ENCODE measurements at places on chromosomes 5 and 9. TPM values are rescaled to one million over a fixed set of nuclear protein-coding genes. Genes with fewer than 3 reads are reported as not detected.

Gene SLC27A4
- total RNA-seq: 51.7 TPM

Gene MSANTD3
- 71.2 TPM for total RNA-seq

Gene ORM2
- total RNA-seq: not detected

Gene PCDHB14
- 0.13 TPM for total RNA-seq

Gene MEGF10
- total RNA-seq: not detected

Gene CLIC3
- total RNA-seq: 3.7 TPM

Gene LRRC70
- total RNA-seq: not detected

Gene C9orf57
- total RNA-seq: not detected

Gene TAF11L5
- not detected for total RNA-seq

Gene PCDHGA4
- 0.14 TPM for total RNA-seq

Gene PCDHAC2
- 7.4 TPM for total RNA-seq

Gene ELAVL2
- not detected for total RNA-seq

Gene OBP2B
- not detected for total RNA-seq

Gene OTULINL
- 13.5 TPM for total RNA-seq

Gene IFNA13
- total RNA-seq: not detected

Gene CKS2
- total RNA-seq: 407 TPM

Gene DDX46
- 90.0 TPM for total RNA-seq

Gene DNM1
- 59.8 TPM for total RNA-seq

Gene PSAT1
- 153 TPM for total RNA-seq

Gene TAS2R1
- not detected for total RNA-seq

Gene DCTN3
- 96.3 TPM for total RNA-seq

Gene C5orf63
- total RNA-seq: 3.9 TPM

Gene ARHGEF28
- total RNA-seq: 13.3 TPM

Gene NUTM2F
- not detected for total RNA-seq

Gene C9orf50
- total RNA-seq: not detected

Gene DAB2
- 12.0 TPM for total RNA-seq

Gene COL15A1
- total RNA-seq: 0.29 TPM

Gene SH3RF2
- 3.1 TPM for total RNA-seq

Gene FTMT
- not detected for total RNA-seq

Gene ABO
- total RNA-seq: not detected

Gene CCT5
- 571 TPM for total RNA-seq

Gene NPR3
- total RNA-seq: 18.5 TPM

Gene IQGAP2
- 0.95 TPM for total RNA-seq

Gene TLR4
- total RNA-seq: 0.13 TPM

Gene BNC2
- 4.9 TPM for total RNA-seq

Gene GLRA1
- total RNA-seq: not detected

Gene SLC36A3
- not detected for total RNA-seq

All from A549 treated with ZK216348 at 1 μM for 4 hours (cell line).